A549 (cell line): ENCODE measurements at places on chromosomes 12 and 14. TPM values are rescaled to one million over a fixed set of nuclear protein-coding genes. Genes with fewer than 3 reads are reported as not detected.

Gene ZDHHC22
- 0.16 to 0.28 TPM (median 0.23 TPM) in 3 replicates for polyA plus RNA-seq

Gene OLR1
- 0.44 to 0.92 TPM (median 0.81 TPM) in 3 replicates for polyA plus RNA-seq

Gene IL31
- polyA plus RNA-seq: not detected in 3 replicates

Gene GYS2
- 0.04 TPM in 1 of 3 replicates, not detected in the others for polyA plus RNA-seq

Gene SOX5
- polyA plus RNA-seq: not detected in 3 replicates

Gene TDRD9
- polyA plus RNA-seq: not detected in 3 replicates

Gene RPL36AL
- polyA plus RNA-seq: 454 to 469 TPM (median 468 TPM) in 3 replicates

Gene SMIM41
- polyA plus RNA-seq: not detected in 3 replicates

Gene ASCL4
- not detected in 3 replicates for polyA plus RNA-seq

Gene PPP1R1A
- polyA plus RNA-seq: 0.09 TPM in 1 of 3 replicates, not detected in the others

Gene ERBB3
- polyA plus RNA-seq: 1.8 to 2.2 TPM (median 1.8 TPM) in 3 replicates

Gene SERPINA9
- polyA plus RNA-seq: not detected in 3 replicates
